Activated naive CD4-positive, alpha-beta T cell treated with anti-CD3 and anti-CD28 coated beads, Interleukin-2, amount 10 ng/mL, durations not matched to agents 5 hours and 36 hours (primary cell): ENCODE measurements at places on chromosomes 4 and X. TPM values are rescaled to one million over a fixed set of nuclear protein-coding genes. Genes with fewer than 3 reads are reported as not detected.

The F9 gene
- total RNA-seq: not detected

The TEX13B gene
- not detected for total RNA-seq

The DMRTC1B gene
- not detected for total RNA-seq

The CXCL10 gene
- total RNA-seq: 0.79 TPM

The PHEX gene
- total RNA-seq: 0.14 TPM

The MOB1B gene
- total RNA-seq: 17.0 TPM
